Astrocyte (in vitro differentiated cells and primary cell): ENCODE measurements at places on chromosomes 12 and 14. TPM values are rescaled to one million over a fixed set of nuclear protein-coding genes. Genes with fewer than 3 reads are reported as not detected.

GRCh38 chr12:64147011-64147631, 75.0 kb downstream of the KICS2 start:
- DNase-seq = no peak

GRCh38 chr14:48744202-48744601, 842.0 kb downstream of the RPS29 start:
- no peak for DNase-seq

- peak; percentile 86 for DNase-seq
Observed at GRCh38 chr14:64758025-64758521, 53.8 kb downstream of the PLEKHG3 start.

DNA sequence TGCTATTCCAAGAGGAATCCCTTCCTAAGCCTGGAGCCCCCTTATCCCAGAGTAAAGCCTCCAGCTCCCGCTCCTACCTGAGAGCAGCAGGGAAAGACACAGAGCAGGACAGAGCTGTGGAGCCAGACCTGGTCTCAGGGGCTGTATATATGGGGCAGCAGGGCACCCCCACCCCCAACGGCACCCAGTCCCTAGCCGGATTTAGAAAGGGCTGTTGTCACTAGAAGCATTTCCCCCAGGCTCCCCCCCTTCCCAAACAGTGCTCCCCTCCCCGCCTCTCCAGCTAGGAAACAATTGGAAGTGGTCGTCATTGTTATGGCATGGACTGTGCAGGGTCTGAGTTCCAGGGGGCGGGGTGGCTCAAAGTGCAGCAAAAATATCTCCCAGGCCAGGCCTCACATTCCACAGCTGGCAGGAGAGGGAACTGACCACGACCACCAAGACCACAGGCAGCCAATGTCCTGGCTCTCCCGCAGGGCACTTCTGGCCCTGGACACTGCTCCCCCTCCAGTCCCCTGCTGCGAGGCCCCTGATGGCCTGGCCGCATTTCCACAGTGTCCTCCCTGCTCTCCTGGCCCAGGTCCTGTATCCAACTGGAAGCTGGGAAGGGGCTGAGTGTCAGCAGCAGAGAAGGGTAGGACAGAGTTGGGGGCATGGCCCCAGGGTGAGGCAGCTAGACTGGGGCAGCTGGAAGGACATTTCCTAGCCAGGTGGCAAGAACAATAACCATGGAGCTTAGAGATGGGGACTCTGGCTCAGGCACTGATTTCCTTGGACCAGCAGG, at the start of gene MYH7:
Gene MYH7, minus strand, starts transcription at position 118 of the 784 bp plus-strand sequence. CDS start 1,928 bp downstream, outside the sequence.
- DNase-seq = no peak

DNA sequence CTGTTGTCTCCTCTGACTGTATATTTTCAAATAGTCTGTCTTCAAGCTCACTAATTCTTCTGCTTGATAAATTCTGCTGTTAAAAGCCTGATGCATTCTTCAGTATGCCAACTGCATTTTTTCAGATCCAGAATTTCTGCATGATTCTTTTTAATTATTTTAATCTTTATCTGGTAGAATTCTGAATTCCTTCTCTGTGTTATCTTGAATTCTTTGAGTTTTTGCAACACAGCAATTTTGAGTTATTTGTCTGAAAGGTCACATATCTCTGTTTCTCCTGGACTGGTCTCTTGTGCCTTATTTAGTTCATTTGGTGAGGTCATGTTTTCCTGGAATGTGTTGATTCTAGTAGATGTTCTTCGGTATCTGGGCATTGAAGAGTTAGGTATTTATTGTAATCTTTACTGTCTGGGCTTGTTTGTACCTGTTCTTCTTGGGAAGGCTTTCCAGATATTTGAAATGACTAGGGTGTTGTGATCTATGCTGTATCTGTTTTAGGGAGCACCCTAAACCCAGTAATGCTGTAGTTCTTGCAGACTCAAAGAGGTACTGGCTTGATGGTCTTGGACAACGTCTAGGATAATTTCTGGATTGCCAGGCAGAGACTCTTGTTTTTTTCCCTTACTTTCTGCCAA, 193.8 kb upstream of the NPAS3 start:
- peak; percentile 18 for DNase-seq

DNA sequence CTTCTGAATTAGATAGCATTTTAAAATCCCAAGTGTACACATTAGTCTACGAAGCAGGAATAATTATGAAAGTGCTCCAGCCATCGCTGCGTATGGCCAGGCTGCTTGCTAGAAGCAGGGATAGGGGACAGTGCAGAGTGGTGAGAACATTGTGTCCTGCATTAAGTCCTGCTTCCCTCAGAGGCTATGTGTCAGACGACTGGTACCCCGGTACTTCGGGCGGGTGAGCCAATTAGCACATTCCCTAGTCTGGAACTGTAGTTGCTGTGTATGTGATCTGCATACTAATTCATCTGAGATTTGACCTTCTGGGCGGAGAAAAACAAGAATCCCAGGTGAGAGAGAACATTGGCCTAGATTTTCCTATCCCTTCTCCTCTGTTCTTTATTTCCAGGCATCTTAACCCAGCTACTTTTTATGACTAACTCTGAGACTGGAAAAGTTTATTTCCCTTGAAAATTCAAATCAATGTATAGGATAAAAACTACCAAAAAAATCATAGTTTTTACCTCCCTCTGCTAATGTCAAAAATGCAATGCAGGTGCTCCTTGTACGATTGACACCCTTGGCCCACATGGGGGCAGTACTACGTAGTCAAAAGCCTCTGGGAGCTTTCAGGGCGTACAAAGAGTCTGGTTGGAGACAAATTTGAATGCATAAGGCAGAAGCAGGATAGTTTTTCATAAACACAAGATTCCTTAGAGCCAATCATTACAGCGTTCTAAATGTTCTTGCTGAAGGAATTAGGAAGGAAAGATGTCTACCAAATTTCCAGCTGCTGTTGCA, 764.3 kb downstream of the NOVA1 start:
- peak; percentile 3 for DNase-seq

DNA sequence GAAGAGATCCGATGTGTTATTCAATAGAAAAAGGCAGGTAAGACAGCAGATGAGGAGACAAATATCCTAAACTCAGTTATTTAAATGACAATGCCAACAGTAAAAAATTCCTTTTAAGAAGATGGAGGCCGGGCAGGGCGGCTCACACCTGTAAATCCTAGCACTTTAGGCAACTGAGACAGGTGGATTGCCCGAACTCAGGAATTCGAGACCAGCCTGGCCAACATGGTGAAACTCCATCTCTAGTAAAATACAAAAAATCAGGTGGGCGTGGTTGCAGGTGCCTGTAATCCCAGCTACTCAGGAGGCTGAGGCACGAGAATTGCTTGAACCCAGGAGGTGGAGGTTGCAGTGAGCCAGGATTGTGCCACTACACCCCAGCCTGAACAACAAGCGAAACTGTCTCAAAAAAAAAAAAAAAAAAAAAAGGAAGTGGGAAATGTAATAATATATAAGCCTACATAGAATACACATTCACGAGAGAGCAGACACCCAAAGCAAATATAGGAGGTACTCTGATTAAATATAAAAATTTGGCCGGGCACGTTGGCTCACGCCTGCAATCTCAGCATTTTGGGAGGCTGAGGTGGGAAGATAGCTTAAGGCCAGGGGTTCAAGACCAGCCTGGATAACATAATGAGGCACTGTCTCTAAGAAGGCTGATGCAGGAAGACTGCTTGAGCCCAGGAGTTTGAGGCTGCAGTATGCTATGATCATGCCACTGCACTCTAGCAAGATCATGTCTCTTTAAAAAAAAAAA, 19.0 kb downstream of the CORO1C start:
- DNase-seq = no peak

DNA sequence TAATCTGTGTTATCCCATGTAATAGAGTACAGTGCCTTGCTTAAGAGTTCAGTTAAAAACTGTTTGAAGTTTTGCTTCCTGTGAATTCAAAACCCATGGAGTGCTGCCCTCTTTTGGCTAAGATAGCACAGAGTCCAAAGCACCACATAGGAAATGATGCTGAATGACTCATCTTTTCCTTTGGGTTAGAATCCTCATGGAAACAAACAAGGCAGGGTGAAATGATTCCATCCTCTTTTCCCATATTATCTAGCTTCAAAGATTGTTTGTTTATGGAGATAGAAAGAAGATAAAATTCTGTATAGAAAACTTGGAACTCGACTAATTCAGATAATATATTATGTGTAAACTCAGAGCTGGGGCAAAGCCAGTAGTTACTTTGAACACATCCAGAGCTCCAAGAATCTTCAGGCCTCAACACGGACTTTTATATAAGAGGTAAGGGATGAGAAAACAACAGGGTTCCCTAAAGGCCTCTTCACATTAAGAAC, 87.4 kb downstream of the OTOGL start:
- peak; percentile 92 for DNase-seq

- DNase-seq = no peak
Observed at GRCh38 chr14:53951627-53952303, 4.9 kb downstream of the BMP4 start.

DNA sequence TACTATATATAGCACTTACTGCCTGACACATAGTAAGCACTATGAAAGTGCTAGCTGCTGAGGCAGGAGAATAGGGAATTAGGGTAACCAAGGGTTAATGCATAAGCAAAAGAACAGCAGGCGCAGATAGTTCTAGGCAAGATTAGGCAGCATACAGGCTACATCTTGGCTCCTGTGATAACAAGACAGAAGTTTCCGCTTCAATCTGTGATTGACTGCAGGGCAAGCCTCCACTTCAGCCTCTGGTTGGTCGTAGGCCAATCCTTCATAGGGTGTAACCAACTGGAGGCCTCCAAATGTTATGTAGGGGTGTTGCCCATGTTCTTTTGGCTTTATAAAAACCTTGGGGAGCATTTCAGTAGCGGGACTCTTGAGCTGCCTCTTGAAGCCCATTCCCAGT, 46.9 kb downstream of the KLHL28 start:
- DNase-seq = peak; percentile 25

DNA sequence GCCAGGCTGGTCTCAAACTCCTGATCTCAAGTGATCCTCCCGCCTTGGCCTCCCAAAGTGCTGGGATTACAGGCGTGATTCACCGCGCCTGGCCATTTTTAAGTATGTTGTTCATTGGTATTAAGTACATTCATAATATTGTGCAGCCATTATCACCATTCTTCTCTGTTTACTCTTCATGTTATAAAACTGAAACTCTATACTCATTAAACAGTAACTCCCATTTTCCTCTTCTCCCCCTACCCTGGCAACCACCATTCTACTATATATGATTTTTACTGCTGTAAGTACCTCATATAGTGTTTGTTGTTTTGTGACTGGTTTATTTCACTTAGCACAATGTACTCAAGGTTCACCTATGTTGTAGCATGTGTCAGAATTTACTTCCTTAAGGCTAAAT, 23.1 kb downstream of the METAP2 start:
- no peak for DNase-seq

GRCh38 chr12:127127897-127128296, 1139.1 kb upstream of the TMEM132C start:
- no peak for DNase-seq

GRCh38 chr12:92582475-92582874, 120.3 kb upstream of the PLEKHG7 start:
- DNase-seq = no peak

DNA sequence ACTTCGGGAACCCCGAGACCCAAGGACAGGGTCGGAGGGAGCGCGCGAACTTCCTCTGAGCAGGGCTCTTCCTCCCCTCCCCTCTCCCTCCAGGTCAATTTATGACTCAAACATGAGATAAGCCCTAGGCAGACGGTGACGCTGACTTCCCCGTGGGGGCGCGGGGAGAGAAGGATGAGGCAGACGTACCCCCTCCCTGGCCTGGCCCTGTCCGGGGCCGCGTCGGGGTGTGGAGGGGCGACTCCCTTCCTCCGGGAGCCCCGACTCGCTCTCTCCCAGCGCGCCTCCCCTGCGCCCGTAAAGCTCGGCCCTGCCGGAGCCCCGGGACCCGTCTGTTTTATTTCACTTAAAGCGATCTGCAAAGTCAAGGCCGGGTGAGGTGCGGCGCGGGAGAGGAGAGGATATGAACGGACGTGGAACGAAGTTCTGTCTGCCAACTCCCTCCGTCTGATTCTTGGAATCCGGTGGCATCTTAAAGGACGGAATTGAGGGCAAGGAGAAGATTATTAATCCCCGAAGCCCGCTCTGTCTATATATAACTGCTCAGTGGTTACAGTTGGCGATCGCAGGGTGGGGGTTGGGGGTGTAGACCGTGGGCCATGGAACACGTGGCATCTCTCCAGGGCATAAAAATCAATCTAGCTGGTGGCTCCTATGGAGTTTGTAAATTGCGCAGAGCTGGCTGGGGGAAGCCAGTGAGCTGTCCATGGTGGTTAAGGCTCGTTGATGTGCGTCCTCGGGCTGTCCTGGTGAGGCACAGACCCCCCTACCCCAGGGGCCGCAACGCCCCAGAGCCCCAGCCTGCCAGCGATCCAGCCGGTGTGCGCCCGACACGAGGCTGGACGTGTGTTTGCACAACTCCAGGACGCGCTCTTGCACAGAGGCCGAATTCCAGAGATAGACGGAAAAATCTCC, 2.9 kb upstream of the PTHLH start:
- DNase-seq = peak; percentile 66

DNA sequence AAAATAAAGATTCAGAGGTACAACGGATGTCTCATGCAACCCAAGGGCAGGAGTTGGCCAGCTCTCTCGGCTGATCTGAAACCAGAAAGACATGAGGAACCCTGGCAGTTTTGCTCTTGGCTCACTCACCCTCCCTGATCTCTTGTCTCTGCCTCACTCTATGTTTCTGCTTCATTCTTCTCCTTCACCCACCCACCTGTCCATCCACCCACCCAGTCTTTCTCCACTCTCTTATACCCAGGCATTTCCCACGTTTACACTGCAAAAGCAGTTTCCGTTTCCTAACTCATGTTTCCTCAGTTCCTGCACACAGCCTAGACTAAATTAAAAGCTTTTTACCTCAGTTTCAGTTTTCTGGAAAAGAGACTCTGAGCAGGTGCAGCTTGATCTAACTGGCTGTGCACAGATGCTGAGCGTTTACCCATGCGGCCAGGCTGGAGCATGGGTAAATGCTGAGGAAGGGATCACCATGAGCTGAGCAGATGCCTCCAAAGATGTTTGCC, 157.6 kb downstream of the PRKCH start:
- DNase-seq = no peak

DNA sequence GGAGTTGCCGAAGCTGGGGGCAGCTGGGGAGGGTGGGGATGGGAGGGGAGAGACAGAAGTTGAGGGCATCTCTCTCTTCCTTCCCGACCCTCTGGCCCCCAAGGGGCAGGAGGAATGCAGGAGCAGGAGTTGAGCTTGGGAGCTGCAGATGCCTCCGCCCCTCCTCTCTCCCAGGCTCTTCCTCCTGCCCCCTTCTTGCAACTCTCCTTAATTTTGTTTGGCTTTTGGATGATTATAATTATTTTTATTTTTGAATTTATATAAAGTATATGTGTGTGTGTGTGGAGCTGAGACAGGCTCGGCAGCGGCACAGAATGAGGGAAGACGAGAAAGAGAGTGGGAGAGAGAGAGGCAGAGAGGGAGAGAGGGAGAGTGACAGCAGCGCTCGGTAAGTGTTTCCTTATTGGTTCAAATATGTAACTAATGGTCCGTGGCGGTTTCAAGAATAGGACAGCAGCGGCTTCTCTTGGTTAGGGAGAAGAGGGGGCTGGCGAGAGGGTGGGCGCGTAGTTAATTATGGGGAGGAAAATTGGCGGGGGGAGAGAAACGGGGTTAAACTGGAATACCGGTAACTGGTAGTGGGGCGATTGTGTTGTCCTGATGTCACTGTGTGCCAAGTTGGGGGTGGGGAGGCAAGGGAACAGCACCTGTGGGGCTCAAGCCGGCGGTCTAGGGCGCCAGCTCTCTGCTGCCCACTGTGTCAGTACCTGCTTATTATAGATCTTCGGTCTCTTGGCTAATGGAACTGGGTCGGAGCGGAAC, 8.4 kb downstream of the HOXC8 start:
- DNase-seq = no peak

The ZC2HC1C gene
- 1.4 and 1.7 TPM in 2 replicates for total RNA-seq

The GLS2 gene
- total RNA-seq = 0.94 and 1.1 TPM in 2 replicates

The ABCD2 gene
- total RNA-seq = 0.09 TPM in 1 of 2 replicates, not detected in the other

The KRT6C gene
- not detected in 2 replicates for total RNA-seq

The OR6C2 gene
- not detected in 2 replicates for total RNA-seq

The RAD9B gene
- 0.53 and 0.66 TPM in 2 replicates for total RNA-seq

The SOAT2 gene
- total RNA-seq = not detected in 2 replicates

The KRT85 gene
- total RNA-seq = not detected in 2 replicates

The TMEM233 gene
- not detected in 2 replicates for total RNA-seq
